ENCODE measurements at places on chromosomes 7 and 10.

- peak; percentile 89 for DNase-seq
These were observed 74.3 kb upstream of the MKX start for GRCh38 chr10:27819781-27820531.

DNA sequence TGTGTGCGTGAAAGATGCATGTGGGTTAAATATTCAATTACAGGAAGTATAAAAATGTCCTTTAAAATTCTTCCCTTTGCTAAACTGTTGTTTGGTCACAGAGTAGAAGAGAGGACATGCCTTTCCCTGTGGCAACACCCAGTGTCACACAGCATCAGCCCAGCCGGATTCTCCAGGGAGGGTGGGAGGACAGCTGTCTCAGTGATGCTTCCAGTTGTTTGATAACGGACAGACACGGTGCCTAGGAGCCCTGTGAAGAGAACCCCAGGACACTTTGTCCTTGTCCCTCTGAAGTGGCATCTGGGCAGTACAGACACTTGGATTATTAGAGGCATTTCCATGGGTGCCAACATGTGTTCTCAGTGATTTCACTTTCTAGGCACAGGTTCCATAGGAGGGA is 306.6 kb upstream of the LRGUK start:
- DNase-seq: no peak

DNA sequence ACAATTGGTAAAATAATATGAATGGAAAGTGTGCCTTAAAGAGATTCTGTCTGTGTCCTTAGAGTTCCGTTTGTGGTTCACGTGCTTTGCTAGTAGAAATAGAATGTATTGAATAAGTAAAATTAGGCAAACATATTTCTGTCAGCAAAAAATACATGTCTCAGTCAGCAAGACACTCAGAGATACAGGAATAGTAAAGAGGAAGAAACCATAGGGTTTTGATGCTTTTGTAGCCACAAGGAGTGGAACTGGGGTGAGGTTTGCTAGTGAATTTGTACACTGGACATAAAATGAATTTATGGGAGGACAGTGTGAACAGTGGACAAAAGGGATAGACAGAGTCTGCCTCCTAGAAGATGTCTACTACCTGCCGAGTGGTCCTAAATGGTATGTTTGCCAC is 289.2 kb upstream of the NRP1 start:
- DNase-seq: no peak

- no peak for DNase-seq
These were observed 21.0 kb downstream of the SHH start for GRCh38 chr7:155791214-155791737.

DNA sequence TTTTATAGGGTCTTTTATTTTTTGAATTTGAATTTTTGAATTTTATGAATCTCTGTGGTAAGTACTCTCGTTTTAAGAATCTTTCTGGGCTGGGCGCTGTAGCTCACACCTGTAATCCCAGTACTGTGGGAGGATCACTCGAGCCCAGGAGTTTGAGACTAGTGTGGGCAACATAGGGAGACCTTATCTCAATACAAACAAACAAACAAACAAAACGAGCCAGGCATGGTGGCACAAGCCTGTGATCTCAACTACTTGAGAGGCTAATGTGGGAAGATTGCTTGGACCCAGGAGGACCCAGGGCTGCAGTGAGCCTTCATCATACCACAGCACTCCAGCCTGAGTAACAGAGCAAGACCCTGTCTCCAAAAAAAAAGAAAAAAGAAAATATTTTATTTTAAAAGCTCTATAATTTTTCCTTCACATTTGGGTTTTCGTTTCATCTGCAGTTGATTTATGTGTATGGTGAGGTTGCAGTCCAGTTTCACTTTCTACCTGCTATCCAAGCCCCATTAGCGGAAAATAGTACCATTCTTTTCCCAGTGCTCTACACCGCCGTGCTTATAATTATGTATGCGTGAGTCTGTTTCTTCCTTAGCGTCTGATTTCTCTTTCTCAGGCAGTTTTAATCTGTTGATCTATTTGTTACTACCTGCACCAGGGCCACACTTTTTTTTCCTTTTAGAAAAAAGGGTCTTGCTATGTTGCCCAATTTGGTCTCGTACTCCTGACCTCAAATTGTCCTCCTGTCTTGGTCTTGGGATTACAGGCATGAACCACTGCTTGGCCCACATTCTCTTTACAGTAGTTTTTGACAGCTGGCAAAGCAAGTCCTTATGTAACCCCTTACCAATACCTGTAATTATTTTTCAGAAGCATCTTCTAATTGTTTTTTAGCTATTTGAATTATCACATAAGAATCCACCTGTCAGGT is 21.7 kb downstream of the TRIM24 start:
- DNase-seq: no peak

DNA sequence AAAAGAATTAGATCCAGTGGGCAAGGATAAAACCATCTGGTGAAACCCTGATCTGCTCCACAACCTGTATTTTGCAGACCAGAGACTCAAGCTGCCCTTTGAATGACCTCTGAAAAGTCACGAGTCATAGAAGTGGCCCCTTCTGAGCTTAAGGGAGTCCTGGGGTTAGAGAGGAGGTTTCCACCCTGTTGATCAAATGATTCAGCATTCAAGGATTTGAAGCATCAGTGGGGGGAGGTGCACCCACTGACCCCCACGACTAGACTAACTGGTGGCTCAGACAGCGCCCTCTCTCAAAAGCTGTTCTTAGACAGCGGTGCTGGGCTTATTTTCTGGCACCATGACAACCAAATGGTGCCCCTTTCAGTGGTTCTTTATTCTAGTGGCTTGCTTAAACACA is 44.3 kb downstream of the PLCE1 start:
- DNase-seq: peak; percentile 12

DNA sequence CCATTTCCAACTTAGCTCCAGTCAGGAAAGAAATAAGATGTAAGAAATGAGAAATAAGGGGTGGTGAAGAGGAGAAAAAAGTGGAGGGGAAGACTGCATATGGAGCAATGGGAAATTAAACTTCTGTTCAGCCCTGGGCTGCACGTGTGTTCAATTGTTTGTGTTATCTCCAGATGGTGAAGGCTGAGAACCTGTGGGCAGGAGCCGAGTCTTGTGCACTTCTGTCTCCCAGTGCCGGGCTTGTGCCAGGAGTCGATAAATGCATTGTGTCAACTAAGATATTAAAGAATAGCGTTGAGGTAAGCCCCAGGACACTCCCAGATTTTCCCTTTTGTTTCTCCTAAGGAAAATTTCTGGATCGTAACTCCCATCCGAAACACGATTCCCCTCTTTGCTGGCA is 98.2 kb downstream of the PRLHR start:
- no peak for DNase-seq

DNA sequence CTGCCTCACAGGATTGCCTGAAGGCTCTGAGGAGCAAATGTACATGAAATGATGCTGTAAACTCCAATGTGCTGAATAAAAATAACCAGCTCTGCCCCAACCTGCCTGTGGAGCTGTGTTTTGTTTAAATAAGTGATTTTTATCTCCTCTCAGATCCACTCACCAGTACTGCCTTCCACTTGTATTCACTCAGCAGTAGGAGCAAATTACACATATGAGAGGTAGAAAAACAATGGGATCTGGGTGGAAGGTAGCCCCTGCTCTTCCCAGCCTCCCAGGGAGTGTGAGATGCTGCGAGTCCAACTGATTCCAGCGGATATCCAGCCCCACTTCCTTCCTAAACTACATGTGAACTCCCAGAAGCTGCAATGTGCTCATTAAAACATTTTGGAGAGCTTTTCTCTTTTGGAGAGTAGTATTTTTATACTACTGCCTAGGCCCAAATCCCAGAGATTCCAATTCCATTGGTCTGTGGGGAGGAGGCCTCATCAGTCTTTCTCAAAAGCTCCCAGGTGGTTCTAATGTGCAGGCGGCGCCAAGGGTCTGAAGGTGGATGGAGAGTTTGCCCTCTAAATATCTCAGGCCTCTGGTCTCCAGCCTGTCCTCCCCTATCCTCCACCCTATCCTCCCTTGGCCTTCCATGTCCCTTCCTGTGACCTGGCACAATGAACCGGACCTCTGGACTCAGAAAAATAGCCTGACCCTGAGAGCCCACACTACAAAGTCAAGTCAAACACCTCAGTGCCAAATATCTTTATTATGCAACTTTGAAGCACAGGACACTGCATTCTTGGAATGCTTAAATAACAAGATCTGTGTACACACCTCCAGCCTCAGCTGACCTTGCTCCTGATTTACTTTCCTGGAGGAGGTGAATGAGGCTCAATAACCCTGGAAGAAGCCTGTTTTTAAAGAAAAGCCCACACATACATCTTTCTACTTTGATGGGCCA is 46.2 kb downstream of the CPVL start:
- DNase-seq: no peak
